ENCODE measurements at places on chromosomes 4 and X. TPM values are rescaled to one million over a fixed set of nuclear protein-coding genes. Genes with fewer than 3 reads are reported as not detected.

Gene ARHGAP4
- total RNA-seq, result 10.2 TPM

DNA sequence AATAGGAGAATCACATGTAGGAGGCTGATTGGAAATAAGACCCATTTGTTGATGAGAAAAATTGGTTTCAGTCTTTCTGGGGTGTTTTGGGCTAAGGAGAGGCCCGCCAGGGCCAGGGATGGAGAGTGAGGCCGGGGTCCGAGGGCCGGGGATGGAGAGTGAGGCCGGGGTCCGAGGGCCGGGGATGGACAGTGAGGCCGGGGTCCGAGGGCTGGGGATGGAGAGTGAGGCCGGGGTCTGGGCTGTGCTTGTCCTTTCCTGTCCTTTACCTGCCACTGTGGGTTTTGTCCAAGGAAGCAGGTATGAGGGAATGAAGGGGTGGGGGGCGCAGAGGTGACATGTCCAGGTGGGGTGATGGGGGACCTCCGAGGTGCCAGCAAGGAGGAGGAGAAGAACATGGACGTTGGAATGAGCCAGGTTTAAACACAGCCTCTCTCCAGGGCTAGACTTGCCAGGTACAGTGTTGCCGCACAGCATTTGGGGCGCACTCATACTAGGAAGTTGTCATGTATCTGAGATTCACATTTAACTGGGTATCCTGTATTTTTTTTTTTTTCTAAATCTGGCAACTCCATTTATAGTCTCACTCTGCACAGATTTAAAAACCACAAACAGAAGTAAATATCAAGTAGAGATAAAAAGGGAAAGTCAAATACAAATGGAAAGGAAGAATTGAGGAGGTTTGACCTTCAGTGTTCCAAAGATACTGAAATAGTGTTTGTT lies 8.8 kb downstream of the RGS12 start:
- H3K4me1 ChIP-seq, result peaks cover 82% of the 10 kb centered on the region
- H3K27me3 ChIP-seq, result no peaks in the 10 kb centered on the region
- H3K27ac ChIP-seq, result no peak overlapping the region
- H3K4me3 ChIP-seq, result peak overlapping the region; percentile 60

- DNase-seq, result no peak
- no peak overlapping the region for H3K27ac ChIP-seq
- no peaks in the 10 kb centered on the region for H3K36me3 ChIP-seq
- no peak overlapping the region for H3K4me3 ChIP-seq
- no peaks in the 10 kb centered on the region for H3K27me3 ChIP-seq
Measured at GRCh38 chr4:171256223-171256622, 557.0 kb upstream of the GALNTL6 start.

Gene SSX2B
- not detected for total RNA-seq

DNA sequence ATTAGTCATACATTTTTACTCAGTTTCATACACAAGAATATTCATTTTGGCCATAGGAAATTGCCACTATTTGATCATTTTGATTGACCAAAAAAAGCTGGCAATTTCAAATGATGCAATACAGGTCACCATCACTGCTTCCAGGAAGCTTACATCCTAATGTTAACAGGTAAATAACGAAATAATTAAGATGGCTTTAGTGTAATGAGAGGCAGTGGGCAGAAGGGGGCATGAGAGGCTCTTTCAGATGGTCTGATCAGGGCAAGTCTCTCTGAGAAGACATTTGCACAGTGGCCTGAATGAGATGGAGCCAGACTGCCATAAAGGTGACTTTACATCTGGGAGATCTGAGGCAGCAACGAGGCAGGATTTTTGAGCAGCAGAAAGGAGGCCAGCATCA lies 170.7 kb downstream of the SLIT2 start:
- H3K4me1 ChIP-seq, result peaks cover 4% of the 10 kb centered on the region
- no peak overlapping the region for H3K4me3 ChIP-seq
- H3K36me3 ChIP-seq, result no peaks in the 10 kb centered on the region
- no peak overlapping the region for H3K27ac ChIP-seq
- DNase-seq, result peak; percentile 61

DNA sequence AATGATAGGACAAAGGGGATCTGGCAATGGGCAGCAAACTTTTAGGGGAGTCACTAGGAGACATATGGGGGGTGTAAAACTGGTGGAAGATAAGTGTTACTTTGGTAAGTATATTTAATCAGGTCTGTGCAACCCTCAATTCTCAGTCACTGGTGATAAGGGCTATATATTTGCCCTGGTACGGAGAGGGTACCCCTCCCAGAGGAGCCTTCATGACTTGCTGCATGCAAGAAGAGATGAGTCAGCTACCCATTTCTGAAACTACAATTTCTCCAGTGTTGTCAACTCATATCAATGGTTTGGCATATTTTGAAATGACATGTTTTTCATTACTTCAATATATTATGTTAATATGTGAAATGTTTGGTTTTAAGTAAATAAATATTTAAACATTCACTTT lies 14.3 kb downstream of the SMARCAD1 start:
- peaks cover 17% of the 10 kb centered on the region for H3K36me3 ChIP-seq
- no peak overlapping the region for H3K4me3 ChIP-seq
- DNase-seq, result no peak
- no peaks in the 10 kb centered on the region for H3K27me3 ChIP-seq

DNA sequence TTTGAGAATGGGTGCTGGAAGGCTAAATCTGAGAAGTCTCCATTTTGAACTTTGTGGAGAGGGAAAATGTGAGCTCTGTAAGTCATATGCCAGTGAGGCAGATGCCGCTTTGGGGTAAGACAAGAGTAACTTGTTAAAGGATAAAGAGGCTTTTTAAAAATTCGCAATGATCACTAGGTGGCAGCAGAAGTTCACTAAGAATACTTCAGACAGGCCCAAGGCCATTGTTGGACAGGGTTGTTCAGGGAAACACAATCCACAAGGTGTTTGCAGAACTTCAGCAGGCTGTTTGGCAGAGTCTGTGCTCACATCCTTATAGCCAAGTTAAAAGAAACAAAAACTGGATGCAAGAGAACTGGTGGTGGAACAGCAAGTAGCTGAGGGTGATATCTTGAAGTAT lies 13.7 kb upstream of the PIGA start:
- peaks cover 8% of the 10 kb centered on the region for H3K4me1 ChIP-seq
- H3K36me3 ChIP-seq, result no peaks in the 10 kb centered on the region
- H3K27ac ChIP-seq, result no peak overlapping the region
- no peak overlapping the region for H3K4me3 ChIP-seq

Gene CFAP97
- total RNA-seq, result 38.5 TPM

DNA sequence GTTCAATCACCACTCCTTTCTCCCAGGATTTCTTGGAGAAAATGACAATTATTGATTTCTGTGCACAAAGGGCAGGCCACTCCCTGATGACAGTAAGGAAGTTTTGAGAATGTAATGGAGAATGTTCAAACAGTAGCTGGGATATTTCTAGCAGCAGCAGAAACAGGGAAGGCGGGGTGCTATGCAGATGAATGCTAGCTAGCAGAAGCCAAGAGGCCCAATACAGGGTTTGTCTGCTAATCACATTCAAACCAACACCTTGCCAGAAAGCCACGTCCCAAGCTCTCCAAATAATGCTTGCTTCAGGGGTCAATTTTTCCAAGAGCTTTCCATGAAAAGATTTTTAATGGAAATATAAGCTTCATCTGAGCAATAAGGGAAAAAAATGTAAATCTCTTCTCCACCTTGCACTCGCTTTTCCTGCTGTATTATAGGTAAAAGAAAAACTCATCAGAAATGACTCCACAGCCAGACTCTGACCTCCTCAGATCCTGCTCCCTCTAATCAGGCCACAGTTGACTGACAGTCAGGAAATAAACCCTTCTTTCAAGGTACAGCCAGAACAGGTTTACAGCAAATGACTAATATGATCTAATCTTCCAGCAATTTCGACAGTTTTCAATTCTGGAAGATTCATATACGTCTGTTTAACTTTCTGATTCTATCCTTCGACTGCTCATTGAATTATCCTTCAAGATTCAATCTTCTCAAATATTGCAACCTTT lies 84.7 kb upstream of the PCDH19 start:
- no peak overlapping the region for H3K4me3 ChIP-seq
- H3K36me3 ChIP-seq, result peaks cover 3% of the 10 kb centered on the region
- DNase-seq, result no peak
- H3K27me3 ChIP-seq, result no peaks in the 10 kb centered on the region
- H3K27ac ChIP-seq, result no peak overlapping the region

GRCh38 chr4:177369372-177369771 lies 59.7 kb downstream of the NEIL3 start:
- no peak overlapping the region for H3K27ac ChIP-seq
- H3K36me3 ChIP-seq, result peaks cover 7% of the 10 kb centered on the region
- no peaks in the 10 kb centered on the region for H3K27me3 ChIP-seq
- H3K4me3 ChIP-seq, result no peak overlapping the region
- DNase-seq, result no peak

Gene GPR173
- total RNA-seq, result 13.0 TPM

DNA sequence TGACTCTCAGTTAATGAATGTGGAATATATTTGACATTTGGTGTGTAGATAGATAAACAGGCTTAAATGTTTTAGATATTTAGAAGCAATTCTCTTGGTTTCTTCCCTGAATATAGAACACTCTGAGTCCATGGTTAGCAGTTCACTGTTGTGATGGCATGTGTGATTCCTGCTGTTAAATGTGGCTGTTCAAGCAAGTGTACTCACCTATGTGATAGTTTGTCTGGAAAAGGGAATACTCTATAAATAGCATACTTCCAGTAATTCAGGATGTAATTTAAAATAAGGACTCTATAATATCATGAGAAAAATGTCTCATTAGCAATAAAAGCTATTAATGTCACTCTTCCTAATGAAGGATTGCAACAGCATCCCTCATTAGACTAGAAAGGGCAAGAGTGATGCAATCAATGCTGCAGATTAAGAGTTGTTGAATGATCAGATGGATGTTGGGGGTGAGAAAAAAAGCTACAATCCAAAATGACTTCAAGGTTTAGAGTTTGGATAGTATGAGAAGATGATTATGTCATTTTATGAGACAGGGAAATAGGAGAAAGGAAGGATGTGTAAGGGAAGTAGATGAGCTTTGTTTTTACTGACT lies 201.8 kb upstream of the WDFY3 start:
- no peak overlapping the region for H3K27ac ChIP-seq
- DNase-seq, result no peak
- no peaks in the 10 kb centered on the region for H3K36me3 ChIP-seq
- no peak overlapping the region for H3K4me3 ChIP-seq
- H3K27me3 ChIP-seq, result no peaks in the 10 kb centered on the region

DNA sequence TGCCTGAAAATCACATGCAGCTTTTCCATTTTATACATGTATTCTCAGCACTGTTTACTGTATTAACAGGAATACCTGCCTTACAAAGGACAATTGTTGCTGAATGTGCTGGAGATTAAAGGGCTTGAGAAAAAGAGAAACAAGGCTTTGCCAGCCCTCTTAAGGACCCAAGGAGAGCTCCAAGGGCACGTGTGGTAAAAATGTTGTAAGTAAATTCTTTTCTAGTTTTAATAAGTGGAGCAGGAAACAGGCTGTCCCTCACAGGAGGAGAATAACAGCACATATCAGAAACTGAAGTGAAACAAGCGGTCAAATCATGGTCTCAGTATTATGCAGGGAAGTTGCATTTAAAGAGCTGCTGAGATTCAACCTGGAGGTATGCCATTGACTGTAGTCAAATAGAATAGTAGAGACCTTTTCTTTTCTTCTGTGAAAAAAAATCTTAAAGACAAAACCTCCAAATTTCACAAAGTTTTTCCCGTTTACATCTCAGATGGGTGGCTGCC lies 18.5 kb downstream of the IGFBP7 start:
- H3K36me3 ChIP-seq, result no peaks in the 10 kb centered on the region
- H3K27me3 ChIP-seq, result no peaks in the 10 kb centered on the region
- no peak overlapping the region for H3K27ac ChIP-seq

DNA sequence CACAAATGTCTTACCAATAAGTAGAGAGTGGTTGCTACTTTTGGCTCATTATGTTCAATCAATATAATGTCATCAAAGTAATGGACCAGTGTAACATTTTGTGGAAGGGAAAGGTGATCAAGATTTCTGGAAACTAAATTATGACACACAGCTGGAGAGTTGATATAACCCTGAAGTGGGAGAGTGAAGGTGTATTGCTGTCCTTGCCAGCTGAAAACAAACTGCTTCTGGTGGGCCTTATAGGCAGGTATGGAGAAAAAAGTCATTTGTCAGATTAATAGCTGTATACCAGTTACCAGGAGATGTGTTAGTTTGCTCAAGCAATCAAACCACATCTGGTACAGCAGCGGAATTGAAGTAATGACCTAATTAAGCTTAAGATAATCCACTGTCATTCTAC lies 17.3 kb upstream of the GUCY1B1 start:
- H3K4me3 ChIP-seq, result no peak overlapping the region
- H3K36me3 ChIP-seq, result no peaks in the 10 kb centered on the region
- DNase-seq, result no peak
- no peaks in the 10 kb centered on the region for H3K27me3 ChIP-seq
- no peak overlapping the region for H3K27ac ChIP-seq

- peaks cover 3% of the 10 kb centered on the region for H3K4me1 ChIP-seq
- no peak for DNase-seq
- no peaks in the 10 kb centered on the region for H3K36me3 ChIP-seq
- no peak overlapping the region for H3K27ac ChIP-seq
- H3K4me3 ChIP-seq, result no peak overlapping the region
Measured at GRCh38 chr4:20017777-20018115, 234.0 kb upstream of the SLIT2 start.
